ENCODE measurements at places on chromosomes 11 and 22.

DNA sequence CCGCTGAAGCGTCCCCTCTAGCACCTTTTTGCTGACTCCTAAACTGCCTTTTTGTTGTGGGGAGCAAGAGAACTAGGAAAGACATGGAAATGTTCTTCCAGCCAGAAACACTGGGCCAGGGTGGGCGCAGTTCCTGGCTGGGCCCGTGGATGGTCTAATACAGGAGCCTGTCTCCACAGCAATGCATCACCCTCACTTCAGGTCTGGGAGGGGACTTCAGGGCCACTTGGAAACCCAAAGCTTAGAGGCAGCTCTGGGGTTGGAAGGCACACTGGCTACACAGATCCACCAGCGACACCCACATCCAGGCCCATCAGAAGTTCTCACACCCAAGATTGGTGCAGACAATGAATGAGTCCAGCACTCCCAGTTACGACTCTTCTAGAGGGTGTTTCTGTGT lies 120.3 kb downstream of the ETS1 start:
- no peak for DNase-seq

GRCh38 chr11:18012122-18012905 lies 533 bp downstream of the SERGEF start:
- DNase-seq: no peak

DNA sequence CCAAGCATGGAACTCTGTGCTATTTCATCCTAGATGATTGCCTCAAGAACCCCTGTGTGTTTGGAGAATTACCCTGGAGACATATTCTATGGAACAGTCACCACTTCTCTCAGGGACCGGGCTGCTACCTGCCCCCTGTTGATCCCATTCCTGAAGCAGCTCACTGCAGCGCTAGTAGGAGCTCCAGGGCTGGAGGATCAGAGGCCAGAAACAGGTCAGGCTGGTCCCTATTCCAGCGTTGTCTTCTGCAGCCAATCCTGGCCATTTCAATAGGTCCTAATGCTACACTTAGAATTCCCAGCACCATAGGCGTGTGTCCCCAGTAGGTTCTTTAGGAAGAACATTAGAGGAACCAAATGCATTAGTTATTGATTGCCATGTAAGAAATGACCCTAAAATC lies 48.9 kb downstream of the BTG4 start:
- DNase-seq: no peak

GRCh38 chr11:44178381-44178780 lies 82.9 kb downstream of the EXT2 start:
- DNase-seq: no peak

GRCh38 chr11:46119352-46120216 lies 1.7 kb downstream of the PHF21A start:
- peak; percentile 51 for DNase-seq

GRCh38 chr11:73140213-73141030 lies 1.7 kb downstream of the FCHSD2 start:
- no peak for DNase-seq

- DNase-seq: no peak
These were observed at the start of gene GAL3ST1 for GRCh38 chr22:30574095-30574981. GAL3ST1 (minus strand) TSS chr22:30574665; CDS start chr22:30557392, 17,273 bp downstream.

- DNase-seq: no peak
These were observed 10.5 kb downstream of the KLHL35 start for GRCh38 chr11:75422248-75423231.

GRCh38 chr11:85279267-85279666 lies 347.9 kb downstream of the DLG2 start:
- DNase-seq: no peak

GRCh38 chr11:9264316-9265210 lies 587 bp downstream of the DENND5A start:
- no peak for DNase-seq

Measured in stimulated activated CD8-positive, alpha-beta memory T cell treated with anti-CD3 and anti-CD28 coated beads, Interleukin-4, amount 100 ng/mL, for 4 hours (primary cell).